ENCODE measurements at places on chromosomes 12 and 14.

DNA sequence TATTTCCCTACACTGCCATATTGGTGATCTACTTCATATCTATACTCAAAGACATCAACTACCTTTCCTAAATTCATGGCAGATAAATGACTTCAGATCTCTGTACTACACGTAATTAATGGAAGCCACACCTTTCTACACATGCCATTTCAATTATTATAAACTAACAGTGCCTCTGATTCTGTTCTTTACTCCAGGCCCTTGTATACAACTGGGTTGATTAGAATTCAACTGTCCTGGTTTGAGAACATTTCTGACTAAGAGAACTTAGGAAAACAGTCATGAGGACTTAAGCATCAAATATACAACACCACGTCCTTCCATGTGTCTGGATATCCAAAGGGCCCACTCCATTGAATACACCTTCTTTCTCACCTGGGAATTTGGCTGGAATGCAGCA is 1.8 kb downstream of the ACIN1 start:
- no peaks in the 10 kb centered on the region for H3K27me3 ChIP-seq
- H3K27ac ChIP-seq = no peak overlapping the region
- no peak overlapping the region for H3K4me3 ChIP-seq
- H3K36me3 ChIP-seq = peaks cover 56% of the 10 kb centered on the region

- no peak for DNase-seq
- no peaks in the 10 kb centered on the region for H3K27me3 ChIP-seq
- no peaks in the 10 kb centered on the region for H3K4me1 ChIP-seq
- no peak overlapping the region for H3K27ac ChIP-seq
- no peak overlapping the region for H3K4me3 ChIP-seq
Observed at GRCh38 chr14:40340708-40341107, 908.5 kb upstream of the FBXO33 start.

- no peak overlapping the region for H3K27ac ChIP-seq
- DNase-seq = no peak
- H3K27me3 ChIP-seq = peaks cover 12% of the 10 kb centered on the region
- H3K36me3 ChIP-seq = no peaks in the 10 kb centered on the region
- H3K4me1 ChIP-seq = peaks cover 4% of the 10 kb centered on the region
- no peak overlapping the region for H3K4me3 ChIP-seq
Observed at GRCh38 chr14:100645196-100645981, 58.2 kb upstream of the BEGAIN start.

DNA sequence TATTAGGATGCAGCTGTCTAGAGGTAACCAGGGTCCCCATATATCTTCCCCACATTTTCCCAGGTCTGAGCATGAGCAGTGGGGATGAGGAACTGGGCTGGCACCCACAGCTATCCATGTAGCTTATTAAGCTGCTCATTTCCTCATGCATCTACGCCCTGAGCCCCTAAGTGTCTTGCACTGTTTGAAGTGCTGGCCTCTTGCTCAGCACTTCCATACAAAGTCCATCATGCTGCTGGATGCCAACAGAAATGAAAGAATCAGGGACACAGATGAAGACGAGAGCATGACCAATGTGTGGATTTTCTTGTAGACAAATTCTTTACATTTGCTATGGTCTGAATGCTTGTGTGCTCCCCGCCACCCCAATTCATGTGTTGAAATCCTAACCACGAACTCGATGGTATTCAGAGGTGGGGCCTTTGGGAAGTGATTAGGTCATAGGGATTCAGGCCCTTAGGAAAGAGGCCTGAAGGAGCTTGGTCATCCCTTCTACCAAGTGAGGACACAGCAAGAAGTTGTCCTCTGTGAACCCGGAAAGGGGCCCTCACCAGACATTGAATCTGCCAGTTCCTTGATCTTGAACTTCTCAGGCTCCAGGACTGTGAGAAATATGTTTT is 54.5 kb downstream of the C12orf75 start:
- H3K27me3 ChIP-seq = no peaks in the 10 kb centered on the region
- no peak overlapping the region for H3K4me3 ChIP-seq
- H3K4me1 ChIP-seq = no peaks in the 10 kb centered on the region
- no peak for DNase-seq
- no peaks in the 10 kb centered on the region for H3K36me3 ChIP-seq

- H3K4me1 ChIP-seq = no peaks in the 10 kb centered on the region
- H3K4me3 ChIP-seq = no peak overlapping the region
- no peak overlapping the region for H3K27ac ChIP-seq
- DNase-seq = no peak
- H3K36me3 ChIP-seq = no peaks in the 10 kb centered on the region
Observed at GRCh38 chr14:104174051-104174450, 35.7 kb downstream of the KIF26A start.

All from activated B cell treated with CpG ODN at 0.5 μM for 24 hours (primary cell).